ENCODE measurements at places on chromosomes 7 and 10. TPM values are rescaled to one million over a fixed set of nuclear protein-coding genes. Genes with fewer than 3 reads are reported as not detected.

SLC12A9 gene
- total RNA-seq = 22.4 TPM

SPDYE2 gene
- total RNA-seq = not detected

LRRC18 gene
- total RNA-seq = not detected

MNX1 gene
- total RNA-seq = not detected

ERVW-1 gene
- total RNA-seq = not detected

GSTO1 gene
- 46.4 TPM for total RNA-seq

IFIT3 gene
- total RNA-seq = 1.1 TPM

PTPRZ1 gene
- 42.9 TPM for total RNA-seq

AEBP1 gene
- 53.6 TPM for total RNA-seq

IGF2BP3 gene
- total RNA-seq = not detected

SPDYE9 gene
- total RNA-seq = not detected

CFAP58 gene
- total RNA-seq = not detected

ANKRD7 gene
- not detected for total RNA-seq

PRTFDC1 gene
- not detected for total RNA-seq

DPYSL4 gene
- not detected for total RNA-seq

TMUB1 gene
- total RNA-seq = 61.7 TPM

TLX1 gene
- total RNA-seq = 0.25 TPM

ACSM6 gene
- total RNA-seq = 4.3 TPM

SKAP2 gene
- total RNA-seq = 16.2 TPM

EVX1 gene
- not detected for total RNA-seq

FAM25G gene
- total RNA-seq = 41.4 TPM

ACBD7 gene
- total RNA-seq = not detected

RPEL1 gene
- not detected for total RNA-seq

STYXL1 gene
- total RNA-seq = 63.9 TPM

UBTD1 gene
- 59.2 TPM for total RNA-seq

ADIRF gene
- 72.0 TPM for total RNA-seq

FBXO24 gene
- 4.3 TPM for total RNA-seq

GNAT3 gene
- total RNA-seq = not detected

TUBB8 gene
- total RNA-seq = not detected

LIPN gene
- total RNA-seq = 40.6 TPM

OR2A2 gene
- total RNA-seq = not detected

MSMB gene
- 46.7 TPM for total RNA-seq

PRPS1L1 gene
- total RNA-seq = not detected

KEL gene
- 0.58 TPM for total RNA-seq

VSTM4 gene
- total RNA-seq = 1.1 TPM

CLRN3 gene
- not detected for total RNA-seq

TMEM26 gene
- total RNA-seq = not detected

RNF133 gene
- total RNA-seq = not detected

ASIC3 gene
- 2.3 TPM for total RNA-seq

UCMA gene
- total RNA-seq = not detected

PAPOLB gene
- not detected for total RNA-seq

CNTNAP2 gene
- 0.71 TPM for total RNA-seq

NANOS1 gene
- total RNA-seq = 1.1 TPM

NEURL1 gene
- total RNA-seq = 0.13 TPM

NODAL gene
- total RNA-seq = not detected

All from lower leg skin (tissue), 4 donors.